ENCODE measurements at places on chromosomes 11 and 22.
A peak's percentile ranks its signal among the peaks of the same experiment; 100 is the strongest.

- no peak for DNase-seq
Measured at GRCh38 chr11:67372993-67373647, at the start of gene CLCF1. TSS of gene CLCF1 (minus strand) at chr11:67373598. CDS start at chr11:67373539, 59 bp downstream.

DNA sequence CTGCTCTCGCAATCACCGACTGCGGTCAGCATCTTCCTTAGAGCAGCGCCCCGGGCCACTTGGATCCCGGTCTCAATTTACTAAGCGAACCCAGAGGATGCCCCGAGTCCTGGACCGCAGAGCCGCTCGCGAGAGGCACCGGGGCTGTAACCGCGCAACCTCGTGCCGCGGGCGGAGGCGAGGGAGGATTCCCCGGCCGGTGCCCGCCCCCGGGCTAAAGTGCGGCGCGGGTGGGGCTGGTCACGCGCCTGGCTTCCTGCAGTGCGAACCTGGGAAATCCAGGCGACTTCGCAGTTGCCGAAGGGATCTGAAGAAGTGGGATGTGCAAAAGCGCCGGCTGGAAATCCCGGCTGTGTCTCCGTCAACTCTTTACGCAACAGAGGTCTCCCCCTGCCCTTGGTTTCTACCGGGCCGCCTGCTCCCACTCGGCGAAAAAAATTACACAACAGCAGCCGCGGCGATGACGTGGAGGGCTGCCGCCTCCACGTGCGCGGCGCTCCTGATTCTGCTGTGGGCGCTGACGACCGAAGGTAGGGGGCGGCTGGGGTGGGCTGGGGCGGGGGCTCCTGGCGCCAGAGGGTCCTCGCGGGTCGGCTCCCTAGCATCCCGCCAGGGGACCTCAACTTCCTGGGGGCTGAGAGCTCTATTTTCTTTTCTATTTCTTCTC, at the start of gene NCR3LG1:
Gene NCR3LG1 (plus strand): TSS at position 291 of the 667 bp plus-strand sequence. CDS start 170 bp downstream, at position 461.
- no peak for DNase-seq

- DNase-seq: no peak
Measured at GRCh38 chr11:61092908-61093763, 9.2 kb upstream of the CD5 start.

GRCh38 chr22:23240639-23241389, 60.5 kb downstream of the BCR start:
- no peak for DNase-seq

DNA sequence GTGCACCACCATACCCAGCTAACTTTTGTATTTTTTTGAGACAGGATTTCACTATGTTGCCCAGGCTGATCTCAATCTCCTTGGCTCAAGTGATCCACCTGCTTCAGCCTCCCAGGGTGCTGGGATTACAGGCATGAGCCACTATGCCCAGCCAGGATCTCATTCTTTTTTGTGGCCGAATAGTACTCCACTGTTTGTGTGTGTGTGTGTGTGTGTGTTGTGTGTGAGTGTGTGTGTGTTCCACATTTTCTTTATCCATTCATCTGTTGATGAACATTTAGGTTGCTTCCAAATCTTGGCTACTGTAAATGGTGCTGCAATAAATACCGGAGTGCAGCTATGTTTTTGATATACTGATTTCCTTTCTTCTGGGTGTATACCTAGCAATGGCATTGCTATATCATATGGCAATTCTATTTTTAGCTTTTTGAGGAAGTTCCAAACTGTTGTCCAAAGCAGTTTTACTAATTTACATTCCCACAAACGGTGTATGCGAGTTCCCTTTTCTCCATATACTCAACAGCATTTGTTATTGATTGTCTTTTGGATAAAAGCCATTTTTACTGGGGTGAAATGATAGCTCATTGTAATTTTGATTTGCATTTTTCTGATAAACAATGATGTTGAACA, 105.4 kb downstream of the TTC28 start:
- no peak for DNase-seq

- no peak for DNase-seq
Measured at GRCh38 chr22:38035530-38035885, 21.7 kb upstream of the PICK1 start.

GRCh38 chr11:128968916-128969315, 26.2 kb upstream of the TP53AIP1 start:
- DNase-seq: no peak

DNA sequence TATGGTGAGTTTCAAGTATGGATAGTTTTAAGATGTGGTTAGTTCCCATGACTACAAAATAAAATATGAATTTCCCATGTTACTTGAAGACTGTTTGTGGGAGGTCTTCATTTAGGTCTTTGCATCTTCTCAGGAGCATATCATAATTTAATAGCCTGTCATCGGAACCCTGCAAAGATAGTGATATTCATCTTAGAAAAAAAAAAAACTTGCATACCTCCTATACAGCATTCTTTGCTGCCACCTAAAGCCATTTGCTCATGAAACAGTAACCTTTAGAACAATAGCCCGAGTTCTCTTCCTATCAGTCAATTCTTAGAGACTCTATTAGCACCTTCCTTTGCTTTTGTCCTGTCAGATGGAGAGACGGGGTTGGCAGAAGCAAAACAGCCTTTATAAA, 75.3 kb downstream of the ARFGAP2 start:
- no peak for DNase-seq

- no peak for DNase-seq
Measured at GRCh38 chr11:27307232-27307631, 55.8 kb downstream of the CCDC34 start.

DNA sequence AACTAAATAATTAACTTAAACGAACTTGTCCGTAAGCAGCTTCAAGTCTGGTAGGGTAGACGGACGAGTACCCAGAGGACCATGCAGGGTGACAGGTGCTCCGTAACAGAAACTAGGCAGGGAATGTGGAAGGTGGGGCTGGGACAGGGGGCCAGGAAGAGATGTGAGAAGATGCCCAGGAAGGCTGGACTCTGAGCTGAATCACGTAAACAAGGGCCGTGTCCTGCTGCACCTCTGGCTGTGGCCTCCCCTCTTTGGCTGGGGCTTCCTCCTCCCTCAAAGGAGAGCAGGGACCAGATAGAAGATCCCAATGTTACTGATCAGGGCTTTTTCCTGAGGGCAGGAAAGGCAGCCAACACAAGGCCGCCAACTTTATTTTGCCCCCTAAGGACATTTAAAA, 47.9 kb downstream of the PACSIN2 start:
- no peak for DNase-seq

DNA sequence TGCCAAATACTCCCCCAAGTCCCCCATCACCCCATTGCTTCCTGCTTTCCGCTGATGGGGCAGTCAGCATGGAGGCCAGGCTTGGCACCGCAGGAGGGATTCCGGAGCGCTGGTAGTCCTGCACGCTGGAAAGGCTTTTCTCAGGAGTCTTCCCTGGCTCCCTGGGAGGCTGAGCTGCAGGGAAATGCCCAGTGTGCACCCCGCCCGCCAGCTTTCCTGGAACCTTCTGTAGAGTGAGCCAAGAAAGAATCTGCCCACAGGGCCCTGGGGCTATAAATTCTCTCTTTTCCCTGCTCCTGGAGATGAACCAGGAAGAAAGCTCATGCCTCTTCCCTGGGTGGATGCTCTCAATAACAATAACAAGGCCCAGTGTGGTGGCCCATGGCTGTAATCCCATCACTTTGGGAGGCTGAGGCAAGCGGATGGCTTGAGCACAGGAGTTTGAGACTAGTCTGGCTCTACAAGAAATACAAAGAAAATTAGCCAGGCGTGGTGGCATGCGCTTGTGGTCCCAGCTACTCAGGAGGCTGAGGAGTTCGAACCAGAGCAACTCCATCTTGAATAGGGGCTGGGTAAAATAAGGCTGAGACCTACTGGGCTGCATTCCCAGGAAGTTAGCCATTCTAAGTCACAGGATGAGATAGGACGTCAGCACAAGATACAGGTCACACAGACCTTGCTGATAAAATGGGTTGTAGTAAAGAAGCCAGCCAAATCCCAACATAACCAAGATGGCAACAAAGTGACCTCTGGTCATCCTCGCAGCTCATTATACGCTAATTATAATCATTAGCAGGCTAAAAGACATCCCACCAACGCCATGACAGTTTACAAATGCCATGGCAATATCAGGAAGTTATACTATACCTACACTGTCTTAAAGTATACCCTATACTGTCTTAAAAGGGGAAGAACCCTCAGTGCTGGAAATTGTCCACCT, 46.4 kb upstream of the FTH1 start:
- DNase-seq: no peak

DNA sequence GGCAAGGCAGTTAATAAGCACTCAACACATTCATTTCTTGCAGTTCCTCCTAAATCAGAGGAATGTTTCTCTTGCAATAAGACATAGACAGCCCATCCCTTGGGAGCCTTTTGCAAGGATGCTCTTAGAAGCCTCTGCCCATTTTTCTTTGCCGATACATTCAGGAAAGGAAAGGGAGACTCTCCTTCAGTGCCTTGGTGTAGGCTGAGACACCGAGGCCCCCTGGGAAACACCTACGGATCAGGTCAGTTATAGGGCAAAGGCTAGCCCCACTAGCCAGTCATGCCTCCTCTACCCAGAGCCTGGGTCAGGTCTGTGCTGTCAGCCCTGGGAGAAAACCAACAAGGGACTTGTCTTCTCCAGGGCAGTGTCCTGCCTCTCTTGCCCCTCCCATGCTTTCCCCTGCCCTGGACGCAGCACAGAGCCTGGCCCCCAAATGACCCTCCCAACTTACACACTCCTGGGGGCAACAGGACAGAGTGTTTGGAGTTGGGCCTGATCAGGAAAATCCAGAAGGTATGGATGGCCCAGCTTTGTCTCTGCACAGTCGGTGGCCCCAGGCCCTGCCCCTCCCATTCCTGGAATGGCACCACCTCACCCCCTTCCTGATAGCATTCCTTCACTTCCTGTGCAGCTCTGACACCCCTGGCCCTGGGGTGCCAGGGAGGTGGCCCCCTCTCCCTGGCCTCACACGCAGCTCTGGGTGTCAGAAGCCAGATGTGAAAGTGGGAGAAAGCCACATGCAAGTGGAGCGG, 18.3 kb downstream of the ANKK1 start:
- no peak for DNase-seq

- DNase-seq: peak; percentile 86
Measured at GRCh38 chr11:43920598-43921419, 21.6 kb upstream of the C11orf96 start.

GRCh38 chr11:64713016-64713707, 9.8 kb downstream of the NRXN2 start:
- no peak for DNase-seq

GRCh38 chr11:32302826-32303225, 132.5 kb downstream of the WT1 start:
- DNase-seq: no peak

DNA sequence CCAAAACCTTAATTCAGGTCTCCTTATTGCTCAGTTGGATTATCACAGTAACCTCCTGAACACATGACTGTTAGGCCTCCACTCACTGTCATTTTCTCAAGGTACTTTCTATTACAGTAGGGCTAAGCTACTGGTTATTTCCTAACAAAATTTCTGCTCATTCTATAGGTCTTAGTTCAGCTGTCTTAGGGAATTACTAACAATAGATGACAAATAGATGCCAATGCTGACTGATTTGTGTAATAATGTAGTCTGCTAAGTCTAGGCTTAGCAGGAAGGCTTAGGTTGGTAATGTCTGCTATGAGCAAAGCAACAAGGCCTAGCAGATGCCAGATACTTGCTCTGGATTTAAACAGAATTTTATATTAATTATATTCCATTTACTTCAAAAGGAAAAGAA, 58.1 kb downstream of the RSF1 start:
- DNase-seq: no peak

- DNase-seq: no peak
Measured at GRCh38 chr22:24117942-24118341, 63.3 kb upstream of the SUSD2 start.

- DNase-seq: no peak
Measured at GRCh38 chr22:25028841-25029141, 76.3 kb downstream of the KIAA1671 start.

DNA sequence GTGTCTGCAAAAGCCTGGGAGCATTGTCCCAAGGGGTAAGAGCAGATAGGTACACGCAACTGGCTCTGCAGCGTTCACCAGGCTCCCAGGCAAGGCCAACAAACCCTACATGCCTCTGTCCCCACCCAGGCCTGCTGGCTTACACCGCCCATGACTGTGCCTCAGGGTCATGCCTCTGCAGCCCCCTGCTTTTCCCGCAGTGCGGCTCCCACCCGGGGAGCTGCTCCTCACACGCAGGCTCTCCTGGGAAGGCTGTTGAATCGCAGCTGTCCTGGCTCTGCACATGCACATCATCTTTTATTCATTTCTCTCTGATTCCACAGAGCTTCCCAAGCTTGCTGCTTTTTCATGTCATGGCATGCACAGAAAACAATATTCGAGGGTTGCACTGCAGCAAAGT, 29.2 kb upstream of the B3GAT1 start:
- DNase-seq: no peak

- DNase-seq: peak; percentile 10
Measured at GRCh38 chr11:130462101-130462885, 13.8 kb downstream of the ADAMTS15 start.

DNA sequence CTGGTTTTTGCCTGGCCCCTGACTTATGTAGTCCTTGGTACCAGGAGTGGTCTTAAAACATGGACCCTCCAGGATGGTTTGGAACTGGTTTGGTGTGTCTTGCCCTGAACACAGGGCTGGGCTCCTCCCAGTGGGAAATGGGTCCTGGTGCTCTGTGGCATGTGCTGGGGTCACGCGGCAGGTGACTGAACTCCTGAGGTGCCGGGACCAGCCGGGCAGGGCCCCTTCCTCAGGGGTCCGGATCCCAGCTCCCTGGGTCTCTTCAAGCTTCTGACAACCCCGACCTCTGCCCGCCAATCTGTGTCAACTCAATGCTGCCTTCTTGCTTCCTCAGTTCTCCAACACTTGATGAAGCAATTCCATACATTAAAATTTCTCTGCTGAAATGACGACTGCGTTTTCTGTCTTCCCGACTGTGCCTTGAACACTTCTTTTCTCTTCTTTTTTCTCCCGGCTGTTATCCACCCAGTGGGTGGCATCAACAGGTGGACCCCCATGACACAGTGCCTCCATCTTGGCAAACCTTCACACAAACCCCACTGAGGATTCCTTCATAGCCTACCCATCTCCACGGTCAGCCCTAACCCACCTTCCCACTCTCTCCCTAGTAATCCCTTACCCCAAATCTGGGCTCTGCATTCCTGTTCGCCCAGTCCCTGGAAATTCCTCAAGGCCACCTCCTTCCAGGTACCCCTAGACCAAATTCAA, 4.4 kb downstream of the IFT27 start:
- no peak for DNase-seq

- no peak for DNase-seq
Measured at GRCh38 chr11:8020244-8020597, 33.1 kb downstream of the EIF3F start.

GRCh38 chr22:28241656-28242290, 322.7 kb upstream of the PITPNB start:
- DNase-seq: no peak

- DNase-seq: no peak
Measured at GRCh38 chr11:69575296-69576068, 65.5 kb upstream of the CCND1 start.

DNA sequence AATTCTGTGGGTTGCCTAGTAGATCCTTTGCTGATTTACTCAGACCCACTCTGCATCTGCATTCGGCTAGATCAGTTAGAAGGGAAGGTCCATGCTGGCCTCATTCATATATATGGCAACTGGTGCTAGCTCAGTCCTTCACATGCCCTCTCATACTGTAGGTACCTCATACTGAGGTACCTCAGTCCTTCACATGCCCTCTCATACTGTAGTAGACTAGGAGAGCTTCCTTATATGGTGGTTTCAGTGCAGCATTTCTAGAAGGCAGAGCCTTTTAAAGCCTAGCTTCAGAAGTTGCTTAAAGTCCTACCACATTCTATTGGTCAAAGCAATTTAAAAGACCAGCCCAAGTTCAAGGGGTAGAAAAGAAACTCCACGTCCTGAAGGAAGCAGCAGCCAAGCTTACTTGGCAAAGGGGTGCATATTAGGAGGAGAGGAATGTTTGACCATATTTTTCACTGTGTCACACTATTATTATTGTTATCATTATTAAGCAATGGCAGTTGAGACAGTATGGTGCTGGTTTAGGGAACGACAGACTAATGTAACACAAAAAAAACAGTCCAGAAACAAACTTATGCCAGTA, 356.4 kb downstream of the DYNC2H1 start:
- no peak for DNase-seq
